Lung microvascular endothelial cell (primary cell): ENCODE measurements at places on chromosomes 7 and 10. TPM values are rescaled to one million over a fixed set of nuclear protein-coding genes. Genes with fewer than 3 reads are reported as not detected.

INSYN2A gene
- total RNA-seq, result not detected in 2 replicates

CDHR1 gene
- total RNA-seq, result under 0.01 TPM in 2 replicates

GBF1 gene
- 10.3 and 10.9 TPM in 2 replicates for total RNA-seq

SYT15 gene
- total RNA-seq, result 0.65 and 0.79 TPM in 2 replicates

TMEM213 gene
- total RNA-seq, result not detected in 2 replicates

SUGCT gene
- 0.79 and 0.87 TPM in 2 replicates for total RNA-seq

CFAP69 gene
- 0.40 and 0.44 TPM in 2 replicates for total RNA-seq

TNRC18 gene
- 19.8 and 21.6 TPM in 2 replicates for total RNA-seq

CLRN3 gene
- 0.20 and 0.22 TPM in 2 replicates for total RNA-seq

NAT16 gene
- not detected in 2 replicates for total RNA-seq

EBLN1 gene
- not detected in 2 replicates for total RNA-seq

CACNB2 gene
- total RNA-seq, result not detected in 2 replicates

NKX1-2 gene
- not detected in 2 replicates for total RNA-seq
